ENCODE measurements at places on chromosomes 7 and 10.

DNA sequence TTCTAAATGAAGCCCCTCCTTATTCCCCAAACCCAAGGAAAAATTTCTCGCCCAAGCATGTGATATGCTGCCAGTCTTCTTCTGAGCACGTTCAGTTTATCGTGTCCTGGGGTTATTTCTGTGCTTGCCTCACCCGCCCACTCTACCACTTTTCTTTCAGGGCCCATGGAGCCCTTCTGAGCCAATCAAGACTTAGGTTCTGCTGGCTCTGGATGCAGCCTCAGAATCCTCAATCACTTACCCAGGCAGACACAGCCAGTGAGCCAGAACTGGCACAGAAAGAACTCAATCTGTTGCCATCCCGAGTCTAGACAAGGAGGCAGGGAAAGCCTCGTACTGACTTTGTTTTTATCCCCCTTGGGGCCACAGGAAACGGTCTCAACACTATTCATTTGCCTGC, 34.2 kb upstream of the C10orf90 start:
- peaks cover 26% of the 10 kb centered on the region for H3K4me1 ChIP-seq
- peaks cover 2% of the 10 kb centered on the region for H3K36me3 ChIP-seq
- peaks cover 6% of the 10 kb centered on the region for H3K27me3 ChIP-seq
- H3K4me3 ChIP-seq: no peak overlapping the region
- DNase-seq: no peak

- 0 out of 2 replicates have a peak, but pooled peaks cover 3% of the 10 kb centered on the region for H3K4me1 ChIP-seq
- H3K27me3 ChIP-seq: no peaks in the 10 kb centered on the region
- DNase-seq: no peak
- no peak overlapping the region for H3K27ac ChIP-seq
Observed at GRCh38 chr10:129105266-129105665, 361.8 kb upstream of the MGMT start.

DNA sequence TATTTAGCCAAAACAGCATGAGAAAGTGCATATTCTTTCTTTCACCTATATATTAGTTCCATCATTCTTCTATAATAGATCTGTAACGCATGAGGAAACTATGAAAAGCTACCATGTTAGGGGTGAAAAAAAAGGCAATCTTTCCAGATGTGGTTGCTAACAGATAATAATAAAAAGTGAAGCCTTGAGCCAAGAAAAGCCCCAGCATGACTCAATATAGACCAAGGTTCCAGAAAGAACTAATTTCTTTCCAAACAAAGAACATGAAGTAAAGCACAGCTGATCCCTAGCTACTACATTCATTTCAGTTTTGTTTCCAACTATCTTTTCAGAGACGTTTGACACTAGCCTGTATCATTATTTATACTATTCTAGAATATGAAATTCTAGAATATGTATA, 16.4 kb downstream of the ARL4A start:
- H3K27me3 ChIP-seq: no peaks in the 10 kb centered on the region
- no peak overlapping the region for H3K4me3 ChIP-seq

GRCh38 chr10:88243202-88243744, 339.8 kb downstream of the RNLS start:
- DNase-seq: no peak
- peaks cover 4% of the 10 kb centered on the region for H3K4me1 ChIP-seq
- H3K27ac ChIP-seq: no peak overlapping the region

DNA sequence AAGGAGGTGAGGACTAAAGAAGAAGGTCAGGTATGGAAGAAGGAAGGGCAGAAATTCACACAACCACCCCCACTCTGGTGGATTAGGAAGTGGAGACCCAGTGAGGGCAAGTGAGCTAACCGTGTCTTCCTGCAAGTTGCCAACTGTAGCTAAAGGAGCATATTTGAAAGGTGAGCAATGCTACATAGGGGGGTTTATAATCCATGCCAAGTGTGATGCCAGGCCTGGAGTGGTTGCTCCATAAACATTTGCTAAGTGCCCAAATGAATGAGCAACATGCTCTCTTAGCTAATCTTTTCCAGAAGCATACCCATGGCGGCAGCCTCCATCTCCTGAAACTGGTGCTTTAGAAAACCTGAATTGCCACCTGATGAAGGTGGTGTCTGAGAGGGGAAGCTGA, 121.6 kb downstream of the LRRC18 start:
- no peak overlapping the region for H3K27ac ChIP-seq
- no peaks in the 10 kb centered on the region for H3K36me3 ChIP-seq
- H3K4me3 ChIP-seq: no peak overlapping the region
- H3K4me1 ChIP-seq: peaks cover 10% of the 10 kb centered on the region

GRCh38 chr7:100720671-100721504, 620 bp downstream of the EPO start:
- DNase-seq: peak; percentile 23
- H3K4me1 ChIP-seq: peaks cover 7% of the 10 kb centered on the region
- peaks cover 8% of the 10 kb centered on the region for H3K36me3 ChIP-seq

- peaks cover 36% of the 10 kb centered on the region for H3K27me3 ChIP-seq
- no peak within 1 kb of the TSS for H3K27ac ChIP-seq
- H3K4me1 ChIP-seq: peaks cover 13% of the 10 kb centered on the region
- peak within 1 kb of the TSS; percentile 72 for H3K4me3 ChIP-seq
- peak; percentile 42 for DNase-seq
- no peaks in the 10 kb centered on the region for H3K36me3 ChIP-seq
Observed at GRCh38 chr7:45157653-45158401, at the start of gene RAMP3. TSS of gene RAMP3 (plus strand) at chr7:45157791. CDS start at chr7:45157829, 38 bp downstream.

- H3K36me3 ChIP-seq: peaks cover 25% of the 10 kb centered on the region
- peaks cover 28% of the 10 kb centered on the region for H3K4me1 ChIP-seq
- H3K4me3 ChIP-seq: peak overlapping the region; percentile 98
- peak overlapping the region; percentile 80 for H3K27ac ChIP-seq
- no peaks in the 10 kb centered on the region for H3K27me3 ChIP-seq
- DNase-seq: no peak
Observed at GRCh38 chr7:100825751-100826513, 1.4 kb downstream of the EPHB4 start.

DNA sequence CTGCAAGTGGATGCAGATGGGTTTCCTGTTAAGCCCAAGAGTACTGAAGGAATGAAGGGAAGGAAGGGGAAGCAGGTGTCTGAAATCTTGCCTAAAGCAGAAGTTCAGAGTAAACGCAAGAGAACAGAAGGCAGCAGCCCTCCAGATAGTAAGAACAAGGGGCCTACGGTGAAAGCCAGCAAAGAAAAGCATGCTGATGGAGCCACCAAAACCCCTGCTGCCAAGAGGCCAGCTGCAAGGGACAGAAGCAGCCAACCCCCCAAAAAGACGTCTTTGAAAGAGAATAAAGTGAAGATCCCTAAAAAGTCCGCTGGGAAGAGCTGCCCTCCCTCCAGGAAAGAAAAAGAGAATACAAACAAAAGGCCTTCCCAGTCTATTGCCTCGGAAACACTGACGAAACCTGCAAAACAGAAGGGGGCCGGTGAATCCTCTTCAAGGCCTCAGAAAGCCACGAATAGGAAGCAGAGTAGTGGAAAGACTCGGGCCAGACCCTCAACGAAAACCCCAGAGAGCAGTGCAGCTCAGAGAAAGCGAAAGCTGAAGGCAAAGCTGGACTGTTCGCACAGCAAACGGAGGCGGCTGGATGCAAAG, 152.5 kb downstream of the LCOR start:
- no peaks in the 10 kb centered on the region for H3K27me3 ChIP-seq
- H3K36me3 ChIP-seq: peaks cover 20% of the 10 kb centered on the region
- H3K27ac ChIP-seq: peak overlapping the region; percentile 91
- no peak overlapping the region for H3K4me3 ChIP-seq
- H3K4me1 ChIP-seq: peaks cover 24% of the 10 kb centered on the region

DNA sequence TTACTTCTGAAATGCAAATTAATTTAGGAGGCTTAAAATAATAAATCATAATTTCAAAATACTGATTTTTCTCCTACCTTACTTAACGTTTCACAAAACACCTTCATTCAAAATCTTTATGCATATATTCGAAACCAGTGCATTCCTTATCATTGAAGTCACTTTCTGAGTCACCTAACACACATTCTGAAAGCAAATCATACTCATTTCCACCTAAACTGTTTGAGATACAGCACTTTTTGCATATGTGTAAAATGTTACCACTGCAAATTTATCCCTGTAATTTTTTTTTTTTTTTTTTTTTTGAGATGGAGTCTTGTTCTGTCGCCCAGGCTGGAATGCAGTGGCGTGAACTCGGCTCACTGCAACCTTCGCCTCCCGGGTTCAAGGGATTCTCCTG, 15.7 kb downstream of the PPP3CB start:
- no peak overlapping the region for H3K4me3 ChIP-seq
- no peak for DNase-seq
- H3K4me1 ChIP-seq: no peaks in the 10 kb centered on the region
- peaks cover 34% of the 10 kb centered on the region for H3K36me3 ChIP-seq

- H3K4me3 ChIP-seq: peak within 1 kb of the TSS; percentile 94
- H3K36me3 ChIP-seq: no peaks in the 10 kb centered on the region
- H3K27me3 ChIP-seq: no peaks in the 10 kb centered on the region
- DNase-seq: no peak
- H3K4me1 ChIP-seq: peaks cover 44% of the 10 kb centered on the region
Observed at GRCh38 chr7:106284714-106285050, at the start of gene NAMPT. TSS of gene NAMPT (minus strand) at chr7:106284983. CDS start at chr7:106284884, 99 bp downstream.
